Nucleus accumbens (tissue), 56 donors: ENCODE measurements at places on chromosomes 1 and 21.
A peak's percentile ranks its signal among the peaks of the same experiment; 100 is the strongest.

DNA sequence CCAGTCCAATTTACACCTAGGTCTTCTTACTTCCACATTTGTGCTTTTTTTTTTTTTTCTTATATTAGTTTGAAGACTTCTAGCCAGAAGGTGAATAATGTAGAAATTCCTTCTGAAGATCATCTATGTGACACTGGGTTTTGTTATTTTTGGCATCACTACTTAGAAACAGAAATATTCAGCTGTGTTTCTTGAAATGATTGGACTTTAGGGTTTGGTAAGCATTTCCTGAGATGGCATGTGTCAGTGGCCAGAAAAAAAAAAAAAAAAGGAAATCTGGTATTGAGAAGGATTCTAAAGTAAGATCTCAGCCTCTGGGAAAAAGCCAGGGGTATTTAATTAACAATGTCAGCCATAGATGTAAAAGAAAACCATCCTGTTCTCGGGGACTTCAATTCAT lies 43.4 kb upstream of the LRRC8C start:
- no peak for DNase-seq

DNA sequence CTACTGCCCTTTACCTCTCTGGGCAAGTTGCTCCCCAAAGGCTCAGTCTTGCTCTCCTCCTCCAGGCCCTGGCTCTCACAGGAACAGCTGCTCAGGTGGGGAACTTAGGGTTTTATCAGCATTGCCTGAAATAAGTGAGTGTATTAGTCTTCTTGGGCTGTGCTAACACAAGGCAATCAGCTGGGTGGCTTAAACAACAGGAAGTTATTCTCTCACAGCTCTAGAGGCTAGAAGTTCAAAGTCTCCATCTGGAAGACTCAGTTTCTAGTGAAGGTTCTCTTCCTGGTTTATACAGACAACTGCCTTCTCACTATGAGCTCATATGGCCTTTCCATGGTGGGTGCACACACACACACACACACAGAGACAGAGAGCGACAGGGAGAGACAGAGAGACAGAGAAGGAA lies 2.8 kb upstream of the CD1C start:
- no peak for DNase-seq

- DNase-seq: no peak
Observed at GRCh38 chr1:204435872-204436271, 24.3 kb upstream of the PPP1R15B start.

GRCh38 chr1:162329826-162330225 lies 46.8 kb downstream of the SPATA46 start:
- no peak for DNase-seq

DNA sequence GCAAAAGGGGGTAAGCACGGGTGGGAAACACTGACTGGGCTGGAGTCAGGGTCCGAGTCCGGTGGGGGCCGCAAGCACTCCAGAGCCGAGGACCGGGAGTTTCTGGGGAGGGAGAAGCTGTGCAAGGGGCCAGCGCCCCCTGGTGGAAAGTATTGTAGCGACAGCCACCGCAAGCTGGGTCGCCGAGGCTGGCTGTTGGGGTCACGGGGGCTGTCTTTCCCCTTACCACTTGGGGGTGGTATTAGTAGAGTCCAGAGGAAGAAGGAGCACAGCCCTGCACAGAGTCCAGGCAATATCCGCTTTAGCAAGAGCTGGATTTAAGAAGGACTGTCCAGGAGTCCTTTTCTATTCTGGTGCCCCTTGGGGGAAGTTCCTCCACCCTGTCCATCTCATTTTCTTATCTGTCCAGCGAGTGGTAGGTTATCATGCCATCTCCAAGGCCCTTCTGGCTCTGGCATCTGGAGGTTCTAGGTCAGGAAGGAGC lies 17.9 kb upstream of the ETV3 start:
- DNase-seq: peak; percentile 61

DNA sequence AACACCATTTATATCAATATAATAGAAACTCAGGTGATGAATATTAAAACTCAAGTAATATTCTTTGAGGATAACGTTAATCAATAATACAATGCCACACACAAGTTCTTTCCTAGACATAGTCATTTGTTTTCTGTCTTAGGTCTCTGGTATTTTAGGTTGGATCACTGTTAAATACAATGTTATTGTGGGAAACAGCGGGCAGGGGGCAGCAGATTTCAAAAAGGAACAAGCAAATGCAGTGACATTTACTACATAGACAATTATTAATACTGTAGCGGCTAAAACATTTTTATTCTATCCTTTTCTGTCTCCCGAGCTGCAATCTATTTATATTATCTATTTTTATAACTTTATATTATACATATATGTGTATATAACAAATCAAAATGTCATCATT lies 186.4 kb upstream of the ZNHIT6 start:
- DNase-seq: no peak

DNA sequence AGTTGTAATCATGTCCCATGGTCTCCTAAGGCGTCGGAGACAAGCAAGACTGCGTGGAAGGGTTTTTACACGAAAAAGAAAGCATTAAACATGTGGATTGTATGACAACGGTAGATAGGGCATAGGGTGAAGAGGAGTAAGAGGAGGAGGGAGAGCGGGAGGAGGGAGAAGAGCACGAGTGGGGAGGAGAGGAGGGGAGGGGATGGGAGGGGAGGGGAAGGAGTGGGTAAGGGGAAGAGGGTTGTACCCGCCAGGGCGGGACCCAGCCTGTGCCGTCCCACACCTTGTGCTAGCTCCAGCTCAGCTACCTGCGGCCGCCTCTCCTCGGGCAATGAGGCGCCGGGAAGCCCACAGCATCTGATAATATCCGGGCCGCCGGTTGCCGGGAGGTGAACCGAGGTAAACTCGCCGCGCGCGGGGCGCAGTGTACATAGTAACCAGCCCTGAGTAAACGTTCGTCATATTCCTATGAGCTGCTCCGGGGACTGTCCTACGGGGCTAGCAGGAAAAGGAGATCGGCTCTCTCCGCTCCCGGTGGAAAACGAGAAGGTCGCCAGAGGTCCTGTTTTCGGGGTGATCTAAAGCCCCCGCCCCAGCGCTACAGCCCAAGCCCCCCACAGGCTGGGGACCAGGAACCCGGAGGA lies 449 bp upstream of the RCAN3 start:
- DNase-seq: no peak

DNA sequence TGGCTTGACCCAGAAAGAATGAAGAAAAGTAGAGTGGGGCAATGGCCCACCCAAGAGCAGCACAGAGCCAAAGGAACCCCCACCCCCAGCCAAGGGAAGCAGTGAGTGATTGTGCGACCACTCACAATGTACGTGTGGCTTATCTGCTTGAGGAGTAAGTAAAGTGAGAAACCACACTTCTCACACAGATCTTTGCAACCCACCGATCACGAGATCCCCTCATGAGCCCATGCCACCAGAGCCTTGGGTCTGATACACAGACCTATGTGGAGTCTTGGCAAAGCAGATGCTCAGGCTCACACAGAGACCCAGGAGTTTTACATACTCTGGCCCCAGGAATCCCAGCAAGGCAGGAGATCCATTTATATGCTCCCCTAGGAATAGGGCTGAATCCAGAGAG lies 14.0 kb upstream of the SLC9C2 start:
- DNase-seq: no peak

DNA sequence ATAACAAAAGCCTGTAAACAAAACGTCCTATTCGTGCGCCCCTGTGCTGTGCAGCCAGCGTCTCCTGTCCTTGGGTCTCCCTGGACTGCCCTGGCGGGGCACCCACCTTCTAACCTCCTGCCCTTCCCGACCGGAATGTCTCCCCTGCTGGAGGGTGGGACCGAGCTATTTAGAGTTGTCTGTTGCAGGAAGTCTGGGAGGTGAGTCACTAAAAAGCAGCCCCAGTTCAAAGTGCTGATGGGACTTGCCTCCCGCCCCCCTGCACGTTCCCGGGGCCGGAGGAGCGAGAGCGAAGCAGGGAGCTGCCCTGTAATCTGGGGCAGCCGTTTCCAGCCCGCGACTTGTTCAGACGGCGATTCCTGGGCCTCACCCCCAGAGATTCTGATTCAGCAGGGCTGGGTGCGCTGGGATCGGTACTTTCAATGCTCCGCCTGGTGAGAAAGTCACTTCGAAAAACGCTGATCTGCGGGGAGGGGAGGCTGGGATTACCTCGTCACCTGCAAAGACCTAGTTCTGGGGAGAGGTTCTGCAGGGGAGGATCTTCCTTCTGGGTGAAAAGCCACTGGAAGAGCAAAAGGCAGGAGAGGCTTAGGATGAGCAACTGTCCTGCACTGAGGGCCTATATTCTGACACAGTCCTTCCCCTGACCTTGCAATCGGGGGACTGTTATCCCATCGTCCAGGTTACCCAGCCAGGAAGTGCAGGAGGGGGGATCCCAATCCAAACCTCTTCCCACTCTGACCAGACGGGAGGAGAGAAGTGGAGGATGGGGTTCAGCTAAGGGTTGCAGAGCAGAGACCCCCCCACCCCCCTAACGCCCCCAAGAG lies 1.2 kb upstream of the DHRS3 start:
- DNase-seq: peak; percentile 40

GRCh38 chr1:6302568-6302967 lies 41.7 kb upstream of the GPR153 start:
- DNase-seq: no peak

GRCh38 chr1:87644033-87644578 lies 315.4 kb downstream of the LMO4 start:
- no peak for DNase-seq

DNA sequence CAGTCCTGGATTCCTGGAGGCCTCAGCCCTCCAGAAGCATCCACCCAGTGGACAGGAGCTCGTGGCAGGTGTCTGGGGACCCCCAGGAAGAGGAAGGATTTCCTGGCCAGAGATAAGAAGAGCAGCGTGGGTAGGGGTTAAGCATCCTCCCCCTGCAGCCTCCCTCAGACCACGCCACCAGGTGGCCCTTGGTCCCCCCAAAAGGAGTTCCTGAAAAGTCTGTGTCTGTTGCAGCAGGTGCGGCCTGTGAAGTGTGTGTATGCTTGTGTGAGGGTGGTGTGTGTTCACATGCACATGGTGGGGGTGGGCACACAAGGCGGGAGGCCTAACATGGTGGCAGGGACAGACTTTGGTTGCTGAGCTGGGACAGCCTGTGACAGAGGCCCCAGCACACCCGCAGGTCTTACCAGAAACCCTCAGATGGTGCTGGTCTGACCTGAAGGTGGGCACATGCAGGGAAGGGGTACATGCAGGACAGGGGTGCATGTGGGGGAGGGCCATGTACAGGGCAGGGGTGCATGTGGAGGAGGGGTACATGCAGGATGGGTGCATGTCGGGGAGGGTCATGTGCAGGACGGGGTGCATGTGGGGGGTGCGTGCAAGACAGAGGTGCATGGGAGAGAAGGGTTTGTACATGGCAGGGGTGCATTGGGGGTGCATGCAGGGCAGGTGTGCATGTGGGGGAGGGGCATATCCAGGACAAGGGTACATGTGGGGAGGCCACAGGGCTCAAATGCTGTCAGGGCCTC lies 18.2 kb upstream of the RUNX3 start:
- no peak for DNase-seq

GRCh38 chr1:184199036-184199435 lies 147.5 kb downstream of the TSEN15 start:
- DNase-seq: no peak

DNA sequence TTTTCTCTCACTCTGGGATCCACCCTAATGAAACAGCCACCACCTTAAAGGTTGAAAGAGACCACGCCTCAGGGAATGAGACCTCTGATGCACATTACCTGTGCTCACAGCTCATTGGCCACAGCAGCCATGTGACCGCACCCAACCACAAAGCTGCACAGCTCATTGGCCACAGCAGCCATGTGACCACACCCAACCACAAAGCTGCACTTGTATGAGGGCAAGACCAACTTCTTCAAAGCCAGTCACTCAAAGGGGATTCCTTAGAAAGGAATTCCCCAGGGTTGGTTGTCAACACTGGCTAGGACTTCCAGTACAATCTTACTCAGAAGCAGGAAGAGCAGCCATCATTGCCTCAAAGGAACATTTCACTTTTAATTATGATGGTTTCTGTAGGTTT lies 43.6 kb upstream of the PDE9A start:
- no peak for DNase-seq

DNA sequence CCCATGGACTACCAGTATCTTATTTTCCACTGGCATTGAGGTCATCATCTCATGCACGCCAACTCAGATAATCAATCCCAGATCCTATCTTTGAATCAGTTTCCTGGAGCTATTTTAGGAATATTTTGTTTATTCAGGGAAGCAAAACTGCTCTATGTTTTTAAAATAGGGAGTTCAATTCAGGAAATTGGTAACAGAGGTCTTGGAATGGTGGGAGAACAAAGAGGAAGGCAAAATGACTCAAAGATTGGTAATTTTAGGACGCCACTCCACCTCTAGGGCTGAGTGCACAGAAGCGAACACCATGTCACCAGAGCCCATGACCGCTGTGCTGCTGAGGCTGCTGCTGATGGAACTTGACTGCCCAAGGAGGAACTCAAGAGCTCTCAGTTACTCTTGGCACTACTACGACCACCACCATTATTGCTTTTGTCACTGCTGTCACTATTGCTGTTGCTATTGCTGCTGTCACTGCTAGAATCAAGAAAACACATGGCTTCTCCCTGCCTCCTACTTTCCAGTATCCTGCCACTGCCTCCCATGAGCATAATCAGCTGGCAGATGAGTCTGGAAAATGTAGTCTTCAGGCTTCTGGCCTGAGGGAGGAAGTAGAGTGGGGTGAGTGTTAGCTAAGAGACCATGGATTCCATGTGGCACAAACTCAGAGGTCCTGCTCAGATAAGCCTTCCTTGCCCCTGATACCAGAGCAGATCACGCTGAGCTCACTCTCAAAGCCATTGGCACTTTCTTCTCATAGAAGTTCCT lies 71.6 kb upstream of the CNIH3 start:
- no peak for DNase-seq

- no peak for DNase-seq
Observed at GRCh38 chr1:109499661-109500536, 6.0 kb downstream of the CYB561D1 start.

- no peak for DNase-seq
Observed at GRCh38 chr1:156257711-156258110, 9.9 kb upstream of the PAQR6 start.

- DNase-seq: no peak
Observed at GRCh38 chr1:13808729-13809131, 108.7 kb downstream of the PRDM2 start.

GRCh38 chr21:16579538-16579937 lies 849.8 kb downstream of the USP25 start:
- DNase-seq: no peak

- no peak for DNase-seq
Observed at GRCh38 chr1:39944410-39945112, 10.4 kb upstream of the MFSD2A start.

- DNase-seq: no peak
Observed at GRCh38 chr1:223224465-223224864, 81.4 kb upstream of the TLR5 start.

DNA sequence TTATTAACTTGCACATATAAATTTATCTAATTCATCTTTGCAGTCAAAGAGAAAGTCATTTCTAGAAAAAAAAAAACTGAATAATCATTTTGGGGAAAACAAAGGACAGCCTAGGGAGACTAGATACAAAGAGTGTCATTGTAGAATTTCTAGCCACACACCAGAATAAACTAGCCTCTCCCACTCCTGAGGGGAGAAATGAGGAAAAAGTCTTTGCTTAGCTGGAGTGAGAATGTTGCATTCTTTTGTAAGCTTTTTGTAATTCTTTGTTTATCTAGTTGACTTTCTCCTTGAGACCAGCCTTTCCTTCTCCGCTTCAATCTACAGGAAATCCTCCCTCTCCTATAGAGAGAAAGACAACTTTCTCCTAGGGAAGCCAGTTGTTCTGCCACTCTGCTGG lies 15.9 kb upstream of the CGN start:
- no peak for DNase-seq
